ENCODE measurements at places on chromosomes 7 and 10. TPM values are rescaled to one million over a fixed set of nuclear protein-coding genes. Genes with fewer than 3 reads are reported as not detected.

Gene PALD1
- not detected for total RNA-seq

Gene VGF
- not detected for total RNA-seq

Gene OR2A1
- not detected for total RNA-seq

Gene GDF10
- 1.3 TPM for total RNA-seq

Gene GBF1
- total RNA-seq, result 39.6 TPM

Gene ARHGAP21
- 22.8 TPM for total RNA-seq

Gene SUPV3L1
- 35.7 TPM for total RNA-seq

Gene PDE6C
- total RNA-seq, result not detected

GRCh38 chr7:92758796-92759431, 77.5 kb downstream of the CDK6 start:
- H3K4me1 ChIP-seq, result no peaks in the 10 kb centered on the region
- DNase-seq, result no peak
- H3K27me3 ChIP-seq, result no peaks in the 10 kb centered on the region

DNA sequence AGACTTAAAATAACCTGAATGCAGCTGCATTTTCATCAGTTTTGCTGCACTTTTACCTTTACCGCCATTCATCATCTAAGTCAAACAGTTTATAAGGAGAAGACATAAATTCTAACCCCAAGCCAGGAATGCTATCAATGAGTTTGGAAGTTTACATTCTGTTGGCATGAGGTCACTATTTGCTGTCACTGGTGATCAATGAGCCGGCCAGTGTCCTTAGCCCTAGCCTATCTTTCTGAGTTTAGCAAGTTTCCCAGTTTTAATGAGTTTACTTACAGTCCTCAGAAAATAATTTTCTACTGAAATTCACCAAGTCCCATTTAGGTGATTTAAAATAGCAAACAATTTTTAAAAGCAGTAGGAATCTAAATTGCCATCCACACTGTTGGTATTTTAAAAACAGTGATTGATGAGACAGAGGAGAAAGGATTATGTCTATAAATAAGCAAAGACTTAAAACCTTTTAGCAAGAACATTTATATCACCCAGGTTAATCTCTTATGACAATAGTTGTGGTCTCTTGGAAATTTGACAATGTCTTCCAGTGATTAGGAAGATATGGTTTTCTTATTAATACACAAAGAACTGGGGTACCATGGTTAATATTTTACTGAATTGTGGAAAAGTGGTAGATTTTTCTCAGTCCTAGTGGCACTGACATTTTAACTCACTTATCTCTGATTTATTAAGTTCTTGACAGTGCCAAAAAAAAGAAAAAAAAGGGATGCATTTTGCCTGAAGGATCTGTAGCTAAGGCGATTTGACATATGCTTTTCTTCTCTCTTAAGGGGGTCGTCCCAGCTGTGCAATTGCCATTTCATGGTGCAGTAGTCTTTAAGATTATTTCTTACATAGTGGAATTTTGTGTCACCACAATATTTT, 443.4 kb upstream of the ANKRD30A start:
- H3K4me3 ChIP-seq, result no peak overlapping the region
- no peak for DNase-seq
- no peaks in the 10 kb centered on the region for H3K4me1 ChIP-seq

DNA sequence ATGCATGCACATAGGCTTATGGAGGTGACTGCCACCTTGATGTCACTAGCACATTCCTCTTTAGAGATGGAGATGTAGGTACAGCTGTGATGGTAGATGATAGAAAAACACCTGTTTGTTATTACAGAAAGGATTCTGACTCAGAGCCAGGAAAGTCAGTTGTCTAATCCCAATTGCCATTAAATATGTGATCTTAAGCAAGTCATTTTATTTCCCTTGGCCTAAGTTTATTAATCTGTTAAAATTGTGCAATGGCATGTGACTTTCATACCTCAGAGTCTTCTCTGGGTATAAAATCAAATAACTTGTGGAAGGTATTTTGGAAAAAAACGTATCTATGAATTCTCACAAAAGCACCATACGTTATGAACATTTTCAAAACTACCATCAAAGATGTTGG, 123.9 kb upstream of the BET1 start:
- no peaks in the 10 kb centered on the region for H3K4me1 ChIP-seq
- no peak overlapping the region for H3K27ac ChIP-seq
- H3K36me3 ChIP-seq, result no peaks in the 10 kb centered on the region
- no peak overlapping the region for H3K4me3 ChIP-seq
- no peaks in the 10 kb centered on the region for H3K27me3 ChIP-seq

- H3K27ac ChIP-seq, result no peak overlapping the region
- DNase-seq, result no peak
- H3K36me3 ChIP-seq, result no peaks in the 10 kb centered on the region
- no peak overlapping the region for H3K4me3 ChIP-seq
- H3K4me1 ChIP-seq, result no peaks in the 10 kb centered on the region
- no peaks in the 10 kb centered on the region for H3K27me3 ChIP-seq
Observed at GRCh38 chr10:127040756-127041155, 135.5 kb downstream of the DOCK1 start.

DNA sequence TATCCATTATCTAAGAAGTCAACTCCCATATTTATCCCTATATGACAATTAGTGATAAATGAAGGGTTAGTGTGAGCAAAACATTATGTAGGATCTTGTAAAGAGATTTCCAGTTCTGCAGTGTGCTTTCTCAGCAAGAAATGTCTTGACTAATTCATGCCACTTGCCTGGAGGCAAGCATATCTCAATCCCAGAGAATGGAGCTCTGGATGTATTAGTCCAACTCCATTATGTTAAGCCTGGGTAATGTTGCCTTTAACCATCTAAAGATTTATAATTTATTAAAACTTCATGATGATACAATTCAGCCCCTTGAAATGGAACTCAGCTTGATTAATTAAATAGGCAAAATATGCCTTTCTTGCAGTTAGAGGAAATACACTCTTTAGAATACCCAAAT, 1079.9 kb upstream of the LRRTM3 start:
- no peak overlapping the region for H3K4me3 ChIP-seq
- H3K4me1 ChIP-seq, result no peaks in the 10 kb centered on the region
- no peak for DNase-seq
- H3K36me3 ChIP-seq, result no peaks in the 10 kb centered on the region

DNA sequence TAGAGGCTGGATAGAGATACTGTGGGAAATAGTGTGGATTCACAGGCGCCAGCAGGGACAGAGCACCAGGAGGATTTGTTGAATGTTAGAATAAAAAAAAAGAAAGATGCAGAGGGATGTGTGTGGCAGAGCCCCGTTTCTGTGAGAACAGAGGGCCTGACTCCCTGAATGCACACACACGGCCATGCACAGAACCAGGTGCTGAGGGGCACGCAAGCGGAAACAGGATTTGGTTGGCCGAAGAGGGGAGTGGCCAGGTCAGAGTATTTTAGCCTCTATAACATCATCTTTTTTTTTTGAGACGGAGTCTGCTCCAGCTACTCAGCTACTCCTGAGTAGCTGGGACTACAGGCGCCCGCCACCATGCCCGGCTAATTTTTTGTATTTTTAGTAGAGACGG, 21.9 kb downstream of the IQCE start:
- H3K4me3 ChIP-seq, result no peak overlapping the region
- no peaks in the 10 kb centered on the region for H3K27me3 ChIP-seq
- H3K4me1 ChIP-seq, result no peaks in the 10 kb centered on the region

DNA sequence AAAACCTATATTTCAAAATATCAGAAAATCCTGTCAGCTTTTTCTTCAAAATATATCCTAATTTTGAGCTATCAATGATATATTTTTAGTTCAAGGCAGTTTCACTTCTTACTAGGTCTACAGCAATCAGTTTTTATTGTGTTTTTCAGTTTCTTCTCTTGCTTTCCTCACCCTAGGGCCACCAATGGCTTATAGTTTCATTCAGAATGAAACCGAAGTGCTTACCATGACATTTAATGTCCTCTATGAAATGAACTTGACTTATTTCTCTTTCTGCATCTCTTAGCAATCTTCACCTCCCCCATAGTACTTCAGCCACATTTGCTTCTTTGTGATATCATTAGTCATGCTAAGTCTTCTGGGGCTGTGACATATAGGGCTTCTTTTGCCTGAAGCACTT, 100.3 kb downstream of the ARL5B start:
- H3K36me3 ChIP-seq, result no peaks in the 10 kb centered on the region
- H3K4me1 ChIP-seq, result no peaks in the 10 kb centered on the region
- no peak overlapping the region for H3K4me3 ChIP-seq
- no peak for DNase-seq
- no peaks in the 10 kb centered on the region for H3K27me3 ChIP-seq

GRCh38 chr7:125878235-125878956, 948.8 kb upstream of the POT1 start:
- no peaks in the 10 kb centered on the region for H3K27me3 ChIP-seq
- no peak overlapping the region for H3K4me3 ChIP-seq
- no peaks in the 10 kb centered on the region for H3K36me3 ChIP-seq

GRCh38 chr7:19119372-19119771, 1.9 kb upstream of the TWIST1 start:
- H3K27ac ChIP-seq, result no peak overlapping the region
- H3K4me1 ChIP-seq, result no peaks in the 10 kb centered on the region
- peaks cover 5% of the 10 kb centered on the region for H3K27me3 ChIP-seq
- H3K36me3 ChIP-seq, result no peaks in the 10 kb centered on the region
- H3K4me3 ChIP-seq, result no peak overlapping the region
- DNase-seq, result no peak

- DNase-seq, result no peak
- H3K27me3 ChIP-seq, result no peaks in the 10 kb centered on the region
- no peak overlapping the region for H3K27ac ChIP-seq
- no peaks in the 10 kb centered on the region for H3K36me3 ChIP-seq
Observed at GRCh38 chr7:98724591-98724990, 107.5 kb downstream of the NPTX2 start.

DNA sequence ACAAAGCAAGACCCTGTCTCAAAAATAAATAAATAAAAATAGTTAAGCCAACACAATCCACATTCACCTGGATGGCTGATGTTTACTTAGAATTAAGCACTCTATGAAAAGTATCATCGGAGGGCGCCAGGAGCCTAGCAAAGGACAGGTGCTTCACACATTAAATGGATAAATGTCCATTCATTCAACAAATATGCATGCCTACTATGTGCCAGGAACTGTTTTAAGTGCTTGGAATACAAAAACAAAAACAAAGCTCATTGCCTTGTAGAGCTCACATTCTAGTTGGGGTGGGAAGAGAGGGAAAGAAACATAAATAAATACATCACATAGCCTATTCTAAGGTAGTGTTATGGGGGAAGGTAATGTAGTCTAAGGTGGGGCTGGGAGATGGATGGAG, 4.1 kb downstream of the BAIAP2L1 start:
- peaks cover 12% of the 10 kb centered on the region for H3K4me1 ChIP-seq
- no peak for DNase-seq
- H3K36me3 ChIP-seq, result no peaks in the 10 kb centered on the region
- no peak overlapping the region for H3K4me3 ChIP-seq

DNA sequence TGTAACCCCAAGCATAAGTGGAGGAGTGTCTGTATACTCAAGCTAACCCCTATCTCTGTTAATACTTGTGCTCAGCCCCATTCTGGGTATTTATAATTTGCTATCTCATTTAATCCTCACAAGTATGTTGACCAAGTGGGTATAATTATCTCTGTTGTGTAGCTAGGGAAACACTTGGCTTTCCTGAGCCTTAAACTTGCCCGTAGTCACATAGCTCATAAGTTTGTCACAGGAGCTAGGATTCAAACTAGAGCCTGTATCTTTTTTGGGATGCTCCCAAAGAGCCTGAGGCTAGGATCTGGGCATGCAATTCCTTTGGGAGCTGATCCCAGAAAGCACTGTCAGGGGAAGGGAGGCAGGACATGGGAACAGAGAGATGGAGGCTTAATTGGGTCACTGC, 377.4 kb downstream of the GALNT17 start:
- no peaks in the 10 kb centered on the region for H3K27me3 ChIP-seq
- no peak overlapping the region for H3K27ac ChIP-seq
- H3K4me3 ChIP-seq, result no peak overlapping the region
- no peaks in the 10 kb centered on the region for H3K36me3 ChIP-seq
- no peak for DNase-seq

GRCh38 chr7:14717816-14718215, 184.7 kb downstream of the DGKB start:
- no peak overlapping the region for H3K27ac ChIP-seq
- H3K27me3 ChIP-seq, result no peaks in the 10 kb centered on the region
- H3K4me1 ChIP-seq, result no peaks in the 10 kb centered on the region
- no peaks in the 10 kb centered on the region for H3K36me3 ChIP-seq

Measured in CD4-positive, alpha-beta memory T cell (primary cell).